Activated naive CD8-positive, alpha-beta T cell treated with anti-CD3 and anti-CD28 coated beads, Interleukin-2, amount 50 U/mL, for 24 hours (primary cell): ENCODE measurements at places on chromosomes 6 and 20.

DNA sequence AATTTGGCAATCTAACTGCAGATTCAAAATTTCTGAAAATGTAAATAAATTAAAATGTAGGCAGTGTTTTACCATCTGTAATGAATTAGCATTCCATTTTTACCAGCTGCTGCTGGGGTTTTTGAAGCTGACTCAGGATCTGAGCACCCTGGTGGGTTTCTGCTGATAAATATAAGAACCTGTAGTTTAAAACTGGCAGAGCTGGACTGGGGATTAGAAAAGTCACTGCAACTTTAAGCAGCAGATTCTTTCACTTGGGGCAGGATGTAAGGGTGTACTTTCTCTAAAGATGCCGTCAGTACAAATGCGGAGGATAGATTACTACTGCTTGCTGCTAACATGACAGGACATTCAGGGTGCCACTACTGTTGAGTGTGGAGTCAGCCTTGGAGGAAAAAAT is 341.8 kb downstream of the CDKAL1 start:
- DNase-seq: no peak

- no peak for DNase-seq
These were observed 24.0 kb downstream of the MAPK13 start for GRCh38 chr6:36154286-36154685.

GRCh38 chr6:14067656-14068055 is 49.9 kb upstream of the CD83 start:
- no peak for DNase-seq

DNA sequence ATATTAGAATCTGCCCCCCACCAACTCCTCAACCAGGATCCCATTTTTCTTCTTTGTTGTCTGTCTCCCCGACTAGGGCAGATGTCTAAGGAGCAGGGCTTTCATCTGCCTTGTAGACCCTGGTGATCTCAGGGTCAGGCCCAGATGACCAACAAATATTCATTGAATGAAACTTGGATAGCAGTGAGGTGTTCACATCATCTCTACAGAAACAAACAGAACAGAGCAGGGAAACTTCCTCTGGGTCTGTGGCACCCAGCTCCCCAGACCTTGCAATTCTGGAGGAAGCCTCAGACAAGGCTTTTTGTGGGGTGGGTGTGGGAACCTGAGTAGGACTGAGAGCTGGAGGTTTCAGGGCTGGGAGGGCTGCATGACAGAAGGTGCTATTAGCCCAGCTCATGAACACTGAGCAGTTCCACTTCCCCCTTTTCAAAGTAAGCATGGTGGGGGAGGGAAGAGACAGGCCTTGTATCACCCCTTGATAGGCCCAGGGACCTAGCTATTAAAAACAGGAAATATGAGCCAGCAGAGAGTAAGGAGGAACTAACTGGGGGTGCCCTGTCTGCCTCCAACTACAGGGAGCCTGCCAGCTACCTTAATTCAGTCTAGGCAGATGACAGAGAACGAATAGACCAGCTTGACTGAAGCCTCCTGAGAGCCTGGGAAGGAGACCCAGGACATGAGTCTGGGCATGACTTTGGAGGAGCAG is 37.3 kb upstream of the TOP1 start:
- peak; percentile 32 for DNase-seq

DNA sequence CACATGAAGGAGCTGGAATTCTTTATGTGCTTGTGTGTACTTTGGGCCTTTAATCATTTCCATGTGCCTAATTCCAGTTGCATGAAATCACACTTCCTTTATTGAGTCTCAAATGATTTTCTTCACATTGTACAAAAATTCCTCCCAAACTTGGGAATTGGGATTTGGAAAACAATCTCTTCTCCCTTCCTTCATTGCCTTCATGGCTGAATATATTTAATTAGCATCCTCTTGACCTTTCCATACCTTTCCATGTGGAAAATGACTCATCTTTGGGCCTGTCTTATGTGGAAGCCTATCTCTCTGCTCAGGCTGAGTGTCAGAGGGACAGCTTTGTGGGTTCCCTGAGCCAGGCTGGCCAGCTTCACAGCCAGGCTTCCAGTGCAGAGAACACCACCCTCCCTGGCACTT is 33.0 kb upstream of the CDH4 start:
- no peak for DNase-seq

GRCh38 chr20:52494244-52494643 is 302.7 kb upstream of the ZFP64 start:
- peak; percentile 48 for DNase-seq

GRCh38 chr6:43331891-43332290 is 23.3 kb upstream of the CRIP3 start:
- DNase-seq: no peak

DNA sequence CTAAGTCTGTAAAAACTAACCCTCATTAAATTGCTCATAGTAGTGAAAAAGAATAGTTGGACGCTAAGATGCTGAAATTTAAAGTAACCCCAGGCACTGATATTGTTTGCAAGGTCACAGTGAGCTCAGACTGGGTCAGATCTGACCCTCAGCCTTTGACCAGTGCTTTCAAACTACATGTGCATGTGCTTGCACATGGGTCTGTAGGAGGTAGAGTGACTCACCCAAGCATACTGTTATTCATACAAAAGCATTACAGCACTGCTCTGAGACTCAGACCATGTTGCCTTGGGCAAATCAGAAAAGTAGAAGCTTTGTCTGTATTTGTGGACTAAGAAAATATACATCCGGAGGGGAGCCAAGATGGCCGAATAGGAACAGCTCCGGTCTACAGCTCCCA is 326.4 kb upstream of the MARCKS start:
- no peak for DNase-seq

DNA sequence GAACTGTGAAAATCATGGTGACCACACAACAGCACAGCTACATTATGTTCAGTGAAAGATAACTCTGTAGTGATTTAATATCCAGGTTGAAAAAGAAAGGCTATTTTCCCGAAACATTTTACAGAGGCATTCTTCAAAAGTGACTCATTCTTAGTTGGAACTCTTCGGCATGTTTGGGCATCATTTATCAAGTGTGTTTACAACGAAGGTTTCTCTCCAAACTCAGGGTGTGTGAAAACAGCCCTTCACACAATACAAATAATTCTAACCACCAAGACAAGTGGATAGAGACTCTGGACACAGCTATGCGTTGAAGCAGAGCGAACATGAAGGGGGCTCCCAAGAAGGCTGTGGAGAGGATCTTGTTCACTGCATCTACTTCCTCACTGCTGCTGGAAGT is 57.6 kb downstream of the CBLN4 start:
- DNase-seq: no peak

GRCh38 chr6:64477391-64477790 is 841.8 kb downstream of the PHF3 start:
- no peak for DNase-seq

DNA sequence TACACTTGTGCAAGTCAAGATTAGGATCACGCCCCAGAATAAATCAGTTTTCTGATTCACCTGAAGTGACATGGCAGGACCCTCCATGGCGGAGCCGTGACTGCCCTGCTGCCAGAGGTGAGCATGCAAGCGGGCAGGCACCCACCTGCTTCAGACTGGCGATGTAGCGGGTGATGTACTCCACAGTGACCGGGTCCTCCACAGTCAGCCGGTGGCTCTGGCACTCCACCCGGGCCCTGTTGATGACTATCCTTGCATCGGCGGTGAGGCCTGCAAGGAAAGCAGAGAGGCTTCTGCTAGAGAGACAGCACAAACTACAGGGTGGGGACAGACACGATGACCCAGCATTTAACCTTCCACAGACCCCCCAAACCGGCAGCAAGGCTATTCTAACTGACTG is 3.6 kb downstream of the PSMA7 start:
- DNase-seq: no peak

- DNase-seq: no peak
These were observed 234.5 kb upstream of the THEMIS start for GRCh38 chr6:128135325-128135724.

GRCh38 chr6:52994839-52995088 is 320 bp downstream of the GSTA4 start:
- DNase-seq: peak; percentile 45

GRCh38 chr6:52790861-52791260 is 12.8 kb downstream of the GSTA1 start:
- no peak for DNase-seq

GRCh38 chr20:53194306-53195290 is 222.4 kb downstream of the TSHZ2 start:
- no peak for DNase-seq

DNA sequence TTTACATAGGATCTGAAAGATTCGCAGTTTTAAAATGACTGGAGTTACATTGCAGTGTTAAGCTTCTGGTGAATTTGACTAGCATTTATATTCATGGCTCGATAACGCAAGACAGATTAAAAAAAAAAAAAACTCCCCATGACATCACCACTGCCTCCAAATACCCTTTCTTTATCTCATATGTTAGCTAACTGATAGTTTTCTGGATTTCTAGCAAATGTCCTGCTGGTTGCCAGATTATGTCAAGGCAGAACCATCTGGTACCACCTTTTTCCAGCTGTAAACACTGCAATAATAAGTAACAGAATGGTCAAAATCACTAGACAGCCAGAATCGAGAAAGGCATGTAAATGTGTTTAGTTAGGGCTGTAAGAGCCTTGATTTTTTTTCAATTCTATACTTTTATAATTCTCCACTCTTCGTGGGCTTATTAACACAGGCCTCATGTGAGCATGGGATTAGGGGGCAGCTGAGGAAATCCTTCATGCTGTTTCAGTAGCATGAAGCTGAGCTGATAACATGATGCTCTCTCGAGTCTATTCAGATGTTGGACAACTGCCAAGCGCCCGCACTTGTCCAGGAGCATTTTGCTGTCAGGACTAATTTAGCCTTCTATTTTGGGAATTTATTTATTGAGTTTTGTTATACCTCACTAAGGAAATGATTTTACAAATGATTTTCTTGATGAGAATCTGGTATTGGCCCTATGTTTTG is 166.0 kb upstream of the SCGN start:
- no peak for DNase-seq

DNA sequence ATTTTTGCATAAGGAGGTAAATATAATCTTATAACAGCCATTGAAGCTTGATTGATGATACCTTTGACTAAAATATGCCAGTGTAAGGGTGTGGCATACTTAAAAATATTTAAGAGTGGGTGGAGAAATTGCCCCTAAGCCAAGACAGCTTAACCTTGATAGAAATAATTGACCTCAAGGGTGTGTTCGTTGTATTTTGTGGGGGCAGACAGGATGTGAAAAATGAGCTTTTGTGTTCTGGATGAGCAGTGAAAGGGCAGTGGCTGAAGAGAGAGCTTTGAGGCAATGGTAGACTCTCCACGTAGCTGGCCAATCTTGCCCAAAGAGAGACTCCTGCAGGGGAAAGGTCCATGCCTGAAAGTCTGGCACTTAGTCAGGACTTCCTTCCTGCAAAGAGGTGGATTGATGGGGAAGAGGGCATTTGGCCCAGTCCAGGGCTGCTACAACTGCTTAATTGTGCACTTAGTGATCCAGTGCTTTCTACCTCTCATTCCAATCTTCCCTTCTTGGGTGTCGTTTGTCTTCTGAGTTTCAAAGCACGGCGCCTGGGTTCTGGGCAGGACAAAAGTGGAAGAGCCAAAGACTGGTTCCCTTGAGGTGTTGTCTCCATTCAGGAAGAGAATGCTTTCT is 15.6 kb upstream of the CD109 start:
- DNase-seq: no peak

DNA sequence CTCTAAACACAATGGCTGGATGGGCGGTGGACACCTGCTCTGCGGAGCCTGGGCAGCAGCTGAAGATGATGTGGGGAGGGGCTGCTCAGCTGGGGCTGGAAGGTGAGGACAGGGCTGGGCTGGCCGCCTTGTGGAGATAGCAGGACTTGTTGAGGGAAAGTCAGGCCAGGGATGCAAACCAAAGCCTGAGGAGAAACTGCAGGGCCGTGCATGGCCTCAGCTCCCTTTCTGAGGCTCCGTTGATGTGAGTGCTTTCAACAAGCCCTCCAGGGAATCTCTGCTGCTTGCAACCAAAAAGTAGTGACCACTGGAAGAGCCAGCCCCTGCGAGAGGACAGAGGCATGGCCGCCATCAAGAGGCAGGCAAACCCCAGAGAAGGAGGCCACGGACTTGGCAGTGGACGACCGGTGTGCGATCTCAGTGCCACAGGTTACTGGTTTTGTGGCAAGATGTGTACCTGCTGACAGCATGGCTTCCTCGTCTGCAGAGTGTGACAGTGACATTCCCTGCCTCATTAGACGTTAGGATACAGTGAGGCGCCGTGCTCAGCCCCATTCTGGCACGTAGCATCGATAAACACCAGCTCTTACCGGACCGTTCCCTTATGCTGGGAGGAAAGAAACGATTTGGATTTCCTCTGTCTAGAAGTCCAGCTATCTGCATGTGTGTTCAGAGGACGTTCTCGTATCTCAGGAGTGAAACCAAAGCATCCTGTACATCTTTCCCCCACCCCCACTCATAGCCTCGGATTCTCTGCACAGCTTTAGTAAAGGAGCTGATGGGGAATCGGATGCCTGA is 37.9 kb downstream of the ERMARD start:
- no peak for DNase-seq

DNA sequence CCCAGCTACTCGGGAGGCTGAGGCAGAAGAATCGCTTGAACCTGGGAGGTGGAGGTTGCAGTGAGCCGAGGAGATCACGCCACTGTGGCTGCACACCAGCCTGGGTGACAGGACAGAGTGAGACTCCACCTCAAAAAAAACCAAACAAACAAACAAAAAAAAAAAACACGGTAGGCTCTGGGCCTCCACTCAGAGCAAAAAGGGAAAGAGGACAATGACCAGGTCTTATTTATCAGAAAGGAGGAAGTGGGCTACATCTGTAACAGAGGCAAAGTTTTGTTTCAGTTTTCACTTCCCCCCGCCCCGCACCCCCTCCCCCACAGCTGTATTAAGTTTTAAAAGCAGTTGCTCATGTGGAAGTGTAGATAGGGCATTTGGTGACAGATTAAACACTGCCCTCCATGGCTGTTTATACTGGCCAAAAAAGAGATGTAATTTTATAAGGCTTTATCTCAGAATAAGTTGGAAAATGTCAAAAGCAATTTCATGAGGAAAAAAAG is 114.6 kb downstream of the RCAN2 start:
- no peak for DNase-seq

DNA sequence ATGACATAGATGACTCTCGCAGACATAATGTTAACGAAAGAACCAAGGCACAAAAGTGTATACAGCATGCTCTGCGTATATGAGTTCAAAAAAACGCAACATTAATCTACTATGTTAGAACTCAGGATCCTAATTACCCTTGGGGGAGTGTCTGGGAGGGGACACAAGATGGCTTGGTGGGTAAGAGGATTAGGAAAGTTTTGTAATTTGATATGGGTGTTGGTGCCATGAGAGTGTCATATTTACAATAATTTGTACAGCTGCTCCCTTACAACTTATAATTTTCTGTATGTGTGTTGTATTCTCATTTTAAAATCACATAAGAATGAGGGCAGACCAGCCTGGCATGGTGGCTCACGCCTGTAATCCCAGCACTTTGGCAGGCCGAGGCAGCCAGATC is 38.6 kb downstream of the TFEB start:
- DNase-seq: no peak

GRCh38 chr6:53725791-53726575 is 60.4 kb upstream of the KLHL31 start:
- DNase-seq: peak; percentile 82
